ENCODE measurements at places on chromosomes 6 and 20.

GRCh38 chr6:99350573-99350972, 1.1 kb upstream of the FAXC start:
- no peak for DNase-seq

GRCh38 chr6:73207221-73207837, 18.0 kb downstream of the KHDC1L start:
- DNase-seq = no peak

DNA sequence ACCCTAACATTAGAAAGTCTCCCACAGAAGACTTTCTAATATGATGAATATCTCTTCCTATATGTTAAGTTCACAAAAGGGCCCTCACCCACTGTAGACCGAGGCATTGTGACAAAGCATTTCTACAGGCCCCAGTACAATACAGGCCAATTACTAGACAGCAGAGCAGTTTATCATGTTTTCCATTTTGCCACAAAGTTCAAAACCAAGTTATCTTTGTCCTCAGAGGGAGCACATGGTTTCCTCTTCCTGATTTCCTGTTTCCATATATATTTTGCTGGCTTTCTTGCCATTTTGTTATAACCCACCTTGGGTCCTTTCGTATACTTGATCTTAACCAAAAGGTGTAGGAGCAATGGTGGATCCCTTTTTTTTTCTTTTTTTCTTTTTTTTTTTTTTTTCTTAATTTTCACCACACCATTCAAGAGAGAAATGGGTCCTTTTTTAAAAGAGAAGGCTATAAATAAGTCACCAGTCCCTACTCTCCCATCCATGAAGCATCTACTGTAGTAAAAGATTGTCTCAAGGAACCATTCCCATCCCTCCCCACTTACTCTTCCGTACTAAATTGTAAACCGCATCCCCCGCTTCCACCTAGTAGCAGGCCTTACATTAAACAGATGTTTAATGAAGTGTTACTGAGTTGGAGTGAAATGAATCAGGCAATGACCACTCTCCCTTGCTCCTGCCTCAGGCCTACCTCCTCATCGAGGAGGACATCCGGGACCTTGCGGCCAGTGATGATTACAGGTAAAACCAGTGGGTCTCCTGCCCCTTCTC, 2.1 kb upstream of the UBE2C start:
- no peak for DNase-seq

DNA sequence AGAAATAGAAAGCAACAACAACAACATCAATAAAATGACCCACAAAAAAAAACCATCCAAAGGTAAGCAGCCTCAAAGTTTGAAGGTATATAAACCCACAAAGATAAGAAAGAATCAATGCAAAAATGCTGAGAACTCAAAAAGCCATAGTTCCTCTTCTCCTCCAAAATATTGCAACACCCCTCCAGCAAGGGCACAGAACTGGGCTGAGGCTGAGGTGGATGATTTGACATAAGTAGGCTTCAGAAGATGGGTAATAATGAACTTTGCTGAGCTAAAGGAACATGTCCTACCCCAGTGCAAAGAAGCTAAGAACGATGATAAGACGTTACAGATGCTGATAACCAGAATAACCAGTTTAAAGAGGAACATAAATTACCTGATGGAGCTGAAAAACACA, 188.8 kb upstream of the BTBD3 start:
- no peak for DNase-seq

DNA sequence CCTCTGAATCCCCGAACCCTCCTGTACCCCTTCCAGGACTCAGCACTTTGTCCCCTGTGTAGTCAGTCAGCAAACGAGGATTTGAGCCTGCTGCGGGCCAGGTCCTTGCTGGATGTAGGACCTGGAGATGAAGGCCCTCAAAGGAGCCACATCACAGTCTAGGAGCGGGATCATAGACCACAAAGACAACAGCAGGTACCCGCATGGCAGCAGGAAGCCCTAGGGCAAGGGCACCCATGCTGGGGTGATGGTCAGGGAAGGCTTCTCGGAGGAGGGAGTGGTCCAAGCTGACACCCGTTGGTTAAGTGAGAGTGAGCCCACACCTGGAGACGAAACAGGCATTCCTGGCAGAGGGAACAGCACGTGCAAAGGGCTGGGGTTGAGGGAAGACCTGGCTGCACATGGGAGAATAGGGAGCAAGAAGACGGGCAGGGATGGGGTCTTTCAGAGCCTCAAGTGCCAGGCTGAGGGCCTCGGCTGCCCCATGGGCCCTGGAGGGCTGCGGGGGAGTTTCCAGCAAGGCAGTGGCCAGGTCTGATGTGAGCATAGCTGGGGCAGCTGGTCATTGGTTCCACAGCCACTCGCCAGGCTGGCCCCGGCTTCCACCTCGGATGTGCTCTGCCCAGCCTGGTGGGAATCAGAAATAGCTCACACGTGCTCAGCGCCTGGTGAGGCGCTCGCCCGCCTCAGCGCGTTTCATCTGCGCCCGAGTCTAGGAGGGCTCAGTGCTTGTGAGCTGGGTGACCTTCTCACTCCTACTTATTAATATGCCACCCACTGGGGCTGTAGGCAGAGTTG, 15.0 kb downstream of the DLGAP4 start:
- no peak for DNase-seq

DNA sequence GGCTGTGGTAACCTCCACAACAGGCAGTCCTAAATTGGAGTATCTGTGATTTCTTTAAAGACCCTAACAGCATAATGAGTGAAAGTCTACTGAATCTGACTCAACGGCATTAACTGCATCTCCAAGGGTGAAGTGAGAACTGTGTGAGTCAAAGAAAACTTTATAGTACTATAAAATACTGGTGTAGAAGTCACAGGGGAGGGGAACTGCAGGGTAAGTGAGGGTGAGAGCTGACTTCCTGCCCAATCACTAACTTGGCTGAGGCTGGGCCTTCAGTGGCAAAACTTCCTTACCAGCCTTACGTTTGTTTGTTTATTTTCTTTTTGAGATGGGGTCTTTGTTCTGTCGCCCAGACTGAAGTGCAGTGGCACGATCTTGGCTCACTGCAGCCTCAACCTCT, 109.8 kb downstream of the PTPRK start:
- no peak for DNase-seq

GRCh38 chr20:18571578-18571977, 4.3 kb downstream of the SMIM26 start:
- DNase-seq = no peak

GRCh38 chr20:10524034-10524476, 89.0 kb downstream of the SLX4IP start:
- peak; percentile 48 for DNase-seq

DNA sequence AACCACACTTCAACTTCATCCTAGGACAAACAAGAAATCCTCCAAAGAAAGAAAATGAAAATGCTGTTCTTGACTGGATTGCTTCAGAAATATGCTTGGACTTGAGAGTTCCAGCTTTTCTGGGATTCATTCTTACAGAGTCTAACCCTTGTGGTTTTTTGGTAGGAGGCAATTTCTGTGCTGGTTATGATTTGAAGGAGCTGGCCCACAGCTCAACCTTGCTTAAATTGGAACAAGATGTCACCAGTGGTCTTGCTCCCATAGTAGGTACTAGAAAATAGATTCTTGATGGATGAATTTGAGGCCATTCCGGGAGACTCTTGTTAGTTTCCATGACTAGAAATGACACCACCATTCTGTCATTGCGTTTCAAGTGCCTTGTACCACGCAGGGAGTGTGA, 54.3 kb upstream of the BMP6 start:
- DNase-seq = no peak

- DNase-seq = no peak
Measured at GRCh38 chr6:100099189-100100074, 105.4 kb upstream of the MCHR2 start.

DNA sequence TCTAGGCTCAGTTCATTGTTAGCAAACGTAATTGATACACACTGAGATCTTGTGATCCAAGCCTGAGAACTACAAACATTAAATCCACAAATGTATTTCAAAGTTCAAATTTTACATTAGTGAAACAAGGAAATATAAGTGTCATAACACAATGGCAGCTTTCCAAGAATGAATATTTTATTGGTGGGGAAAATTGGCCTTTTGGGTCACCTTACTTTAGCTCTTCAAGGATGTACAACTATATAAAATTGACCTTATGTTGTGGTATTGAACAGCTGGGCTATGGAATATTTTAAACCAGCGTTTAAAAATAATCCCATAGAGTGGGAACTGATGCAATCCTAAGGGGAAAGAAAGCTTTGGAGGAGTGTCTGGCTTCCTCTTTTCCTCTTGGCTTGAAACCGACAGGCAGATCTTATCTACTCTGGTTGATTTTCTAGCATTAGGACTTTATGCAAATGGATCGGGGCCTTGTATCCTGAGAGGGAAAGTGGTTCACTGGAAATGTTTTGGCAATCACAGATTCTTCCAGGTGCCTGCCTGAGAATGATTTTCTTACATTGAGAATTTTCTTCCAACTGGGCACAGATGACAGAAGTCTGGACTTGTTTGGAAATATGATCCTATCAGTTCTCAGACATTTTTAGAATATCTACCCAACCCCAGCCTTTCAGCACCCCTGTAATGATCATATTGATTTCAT, 184.8 kb upstream of the ECI2 start:
- DNase-seq = no peak

- DNase-seq = no peak
Measured at GRCh38 chr6:116512111-116512559, 696 bp downstream of the CALHM5 start.

GRCh38 chr20:17556837-17557674, 12.8 kb upstream of the DSTN start:
- DNase-seq = no peak

DNA sequence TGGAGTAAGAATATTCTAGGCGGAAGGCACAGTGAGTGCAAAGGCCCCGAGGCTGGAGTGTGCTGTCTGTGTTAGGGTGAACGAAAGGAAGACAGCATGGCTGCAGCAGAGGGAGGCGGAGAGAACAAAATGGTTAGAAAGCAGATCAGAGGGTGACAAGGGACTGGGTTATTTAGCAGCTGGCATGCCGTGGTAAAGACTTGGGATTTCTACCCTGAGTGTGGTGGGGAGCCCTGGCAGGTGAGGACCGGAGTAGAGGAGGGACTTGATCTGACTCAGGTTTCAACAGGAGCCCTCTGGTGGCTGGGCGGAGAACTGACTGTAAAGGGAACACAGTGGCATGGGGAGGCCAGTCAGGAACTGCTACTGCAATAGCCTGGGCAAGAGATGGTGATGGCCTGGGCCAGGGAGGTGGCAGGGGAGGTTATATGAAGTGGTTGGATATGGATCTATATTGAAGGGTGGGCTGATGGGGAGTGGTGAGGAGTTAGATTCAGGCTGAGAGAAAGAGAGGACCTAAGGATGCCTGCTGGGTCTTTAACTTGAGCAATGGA, 38.0 kb downstream of the PIM1 start:
- DNase-seq = peak; percentile 40

DNA sequence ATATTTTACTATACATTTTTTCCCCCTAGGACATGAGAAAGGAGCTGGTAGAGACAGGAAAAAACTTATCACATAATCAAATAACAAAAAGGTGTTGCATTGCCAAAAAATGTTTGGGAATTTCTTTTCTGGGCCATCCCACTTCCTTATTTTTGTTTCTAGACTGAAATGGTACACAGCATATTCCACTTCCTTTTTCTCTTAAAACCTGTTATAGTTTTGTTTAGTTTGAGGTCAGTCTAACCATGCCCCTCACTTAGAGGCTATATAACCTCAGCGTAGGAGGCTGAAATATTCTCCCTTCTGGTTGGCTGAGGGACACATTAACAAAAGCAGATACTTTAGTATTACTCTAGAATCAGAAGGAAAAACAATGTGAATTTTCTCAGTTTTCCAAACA, 323.9 kb downstream of the GJA1 start:
- DNase-seq = no peak

- DNase-seq = no peak
Measured at GRCh38 chr6:17417817-17418216, 24.4 kb downstream of the CAP2 start.

DNA sequence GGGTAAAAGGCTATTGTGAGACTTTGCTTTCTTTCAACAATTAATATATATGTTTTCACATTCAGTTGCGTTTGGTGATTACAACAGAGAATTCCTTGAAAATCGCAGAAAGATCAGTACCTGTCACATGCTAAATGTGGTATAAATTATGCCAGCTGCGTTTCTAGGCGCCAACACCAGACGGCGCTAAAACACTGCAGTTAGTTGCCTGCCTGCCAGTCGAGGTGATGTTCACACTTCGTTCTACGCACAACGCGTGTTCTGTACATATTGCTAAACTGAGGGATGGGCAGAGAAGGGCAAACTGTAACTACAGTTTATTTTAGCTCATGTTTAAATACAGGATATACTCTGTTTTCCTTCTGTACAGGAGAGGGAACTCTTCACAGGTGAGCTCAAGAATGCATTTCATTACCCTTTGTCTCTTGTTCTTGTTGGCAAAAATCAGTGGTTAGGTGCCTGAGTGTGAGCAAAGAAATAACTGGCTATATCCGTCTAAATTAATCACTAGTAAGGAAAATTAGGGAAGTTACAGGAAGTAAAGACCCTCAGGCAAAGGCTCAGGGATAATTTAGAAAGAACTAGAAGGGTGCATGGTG, 100.1 kb upstream of the RGS17 start:
- no peak for DNase-seq

DNA sequence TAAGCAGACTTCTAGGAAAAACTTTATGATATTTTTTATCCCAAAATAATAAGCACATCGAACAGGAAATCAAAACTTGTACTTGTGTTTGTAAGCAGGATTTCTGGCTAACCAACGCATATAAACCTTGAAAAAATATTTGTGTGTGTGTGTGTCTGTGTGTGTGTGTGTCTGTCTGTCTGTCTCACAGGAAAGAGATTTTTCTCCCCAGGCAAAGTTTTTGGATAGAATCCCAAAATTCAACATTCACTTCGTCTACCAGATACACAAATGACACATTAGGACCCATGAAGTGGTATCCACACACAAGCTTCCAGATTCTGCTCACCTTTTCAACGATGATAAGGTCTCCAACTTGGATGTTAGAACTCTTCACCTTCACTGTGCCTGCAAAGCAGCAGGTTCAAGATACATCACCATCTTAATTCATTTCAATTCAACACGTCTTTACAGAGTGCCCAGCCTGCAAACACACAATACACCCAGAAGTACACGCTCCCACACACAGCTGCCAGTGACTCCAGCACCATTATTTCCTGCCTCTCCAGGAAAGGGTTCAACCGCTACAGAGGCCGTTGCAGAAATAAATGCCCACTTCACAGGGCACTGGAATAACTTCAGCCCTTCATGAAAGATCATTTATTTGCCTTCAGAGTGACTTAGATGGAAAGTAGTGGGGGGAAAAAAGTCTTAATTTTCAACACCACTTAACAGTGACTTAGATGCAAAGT, 70.9 kb downstream of the ATP9A start:
- no peak for DNase-seq

DNA sequence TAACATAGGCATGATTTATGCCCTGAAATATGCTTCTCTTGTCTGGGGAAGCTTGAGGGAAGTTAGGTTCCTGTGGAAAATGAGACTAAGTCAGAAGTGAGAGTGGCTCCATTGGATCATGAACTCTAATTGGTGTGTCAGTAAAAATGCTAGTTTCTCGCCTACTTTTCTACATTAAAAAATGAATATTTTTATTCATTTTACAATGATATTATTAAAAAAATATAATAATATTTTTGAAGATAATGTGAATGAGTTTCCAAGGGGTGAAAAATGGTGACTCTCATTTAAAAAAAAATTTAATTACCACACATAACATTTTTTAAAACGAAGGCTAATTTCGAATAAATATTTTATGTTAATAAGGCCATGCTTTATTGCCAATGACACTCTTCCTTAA, 84.2 kb downstream of the HIVEP1 start:
- no peak for DNase-seq

- DNase-seq = no peak
Measured at GRCh38 chr6:138593124-138593877, 94.0 kb upstream of the NHSL1 start.

- no peak for DNase-seq
Measured at GRCh38 chr20:48149902-48150301, 364.6 kb upstream of the SULF2 start.

- DNase-seq = no peak
Measured at GRCh38 chr20:13128173-13128572, 92.9 kb upstream of the ISM1 start.
